ENCODE measurements at places on chromosomes 11 and 22. TPM values are rescaled to one million over a fixed set of nuclear protein-coding genes. Genes with fewer than 3 reads are reported as not detected.

The KCNJ1 gene
- not detected for total RNA-seq

The OLFML1 gene
- total RNA-seq, result not detected

The OR51E2 gene
- not detected for total RNA-seq

The PLAAT5 gene
- not detected for total RNA-seq

The DGAT2 gene
- total RNA-seq, result 1.5 TPM

The JAM3 gene
- total RNA-seq, result 4.0 TPM

The MS4A4A gene
- not detected for total RNA-seq

The PTPRCAP gene
- 0.34 TPM for total RNA-seq

The FDXACB1 gene
- total RNA-seq, result 1.4 TPM

The SLC22A25 gene
- not detected for total RNA-seq

The C11orf87 gene
- 0.02 TPM for total RNA-seq

The LUZP2 gene
- total RNA-seq, result not detected

The SCYL1 gene
- 62.4 TPM for total RNA-seq

The MUC2 gene
- total RNA-seq, result 0.04 TPM

The PLCB3 gene
- 20.1 TPM for total RNA-seq

The GRM5 gene
- total RNA-seq, result not detected

The MAJIN gene
- total RNA-seq, result not detected

The RIC3 gene
- 1.4 TPM for total RNA-seq

The ZNF214 gene
- 0.92 TPM for total RNA-seq

The INPP5J gene
- total RNA-seq, result 0.48 TPM

The CNTF gene
- 1.3 TPM for total RNA-seq

The SAA1 gene
- total RNA-seq, result 3.3 TPM

The SORL1 gene
- total RNA-seq, result 1.4 TPM

The CLTCL1 gene
- total RNA-seq, result 4.5 TPM

The PRG2 gene
- not detected for total RNA-seq

The SLC22A8 gene
- total RNA-seq, result not detected

The ASCL2 gene
- total RNA-seq, result 0.08 TPM

The GLB1L3 gene
- total RNA-seq, result not detected

The ASRGL1 gene
- 10.4 TPM for total RNA-seq

The TIMP3 gene
- total RNA-seq, result 1.5 TPM

The OR2AT4 gene
- total RNA-seq, result not detected

The SCO2 gene
- 3.9 TPM for total RNA-seq

The CFAP300 gene
- total RNA-seq, result 5.2 TPM

The OR6T1 gene
- not detected for total RNA-seq
